Spinal cord (tissue), 10 donors: ENCODE measurements at places on chromosomes 6 and 20. TPM values are rescaled to one million over a fixed set of nuclear protein-coding genes. Genes with fewer than 3 reads are reported as not detected.

The FOXQ1 gene
- 3.4 TPM for total RNA-seq

The WFDC8 gene
- total RNA-seq = not detected

DNA sequence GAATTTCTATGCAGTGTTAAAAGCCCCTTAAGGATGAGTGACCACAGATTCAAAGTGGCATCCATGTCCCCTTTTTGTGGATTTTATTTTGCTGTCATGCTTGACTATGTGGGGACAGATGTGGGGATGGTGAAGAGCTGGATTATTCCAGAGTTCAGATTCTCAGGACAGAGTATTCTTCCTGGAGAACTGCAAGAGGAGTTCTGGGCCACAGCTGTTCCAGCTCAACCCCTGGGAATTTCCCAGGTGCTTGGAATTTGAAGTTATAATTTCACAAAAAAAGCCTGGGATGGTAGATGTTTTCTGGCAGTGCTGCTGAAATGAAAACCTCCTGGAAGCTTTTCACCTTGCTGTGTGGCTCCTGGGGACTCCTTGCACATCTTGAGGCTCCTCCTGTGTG, 671.8 kb upstream of the MARCKS start:
- DNase-seq = no peak

DNA sequence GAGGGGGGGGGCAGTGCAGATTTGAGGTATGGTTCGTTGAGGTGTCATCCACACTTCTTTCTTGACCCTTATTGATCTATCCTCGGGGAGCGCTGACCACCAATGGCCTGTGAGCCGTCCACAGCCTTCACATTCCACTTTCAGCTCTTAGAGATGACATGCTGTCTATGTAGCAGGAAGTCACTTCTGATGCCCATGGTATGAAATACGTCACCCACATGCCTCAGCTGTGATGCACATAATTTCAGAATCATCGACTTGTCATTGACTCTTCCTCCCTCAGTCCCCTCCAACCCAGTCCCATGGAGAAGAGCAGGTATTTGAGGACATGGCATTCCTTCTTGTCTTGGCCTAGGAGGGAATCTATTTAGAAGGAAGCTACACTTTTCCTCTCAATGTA, 4.7 kb upstream of the ADGRF5 start:
- DNase-seq = no peak

DNA sequence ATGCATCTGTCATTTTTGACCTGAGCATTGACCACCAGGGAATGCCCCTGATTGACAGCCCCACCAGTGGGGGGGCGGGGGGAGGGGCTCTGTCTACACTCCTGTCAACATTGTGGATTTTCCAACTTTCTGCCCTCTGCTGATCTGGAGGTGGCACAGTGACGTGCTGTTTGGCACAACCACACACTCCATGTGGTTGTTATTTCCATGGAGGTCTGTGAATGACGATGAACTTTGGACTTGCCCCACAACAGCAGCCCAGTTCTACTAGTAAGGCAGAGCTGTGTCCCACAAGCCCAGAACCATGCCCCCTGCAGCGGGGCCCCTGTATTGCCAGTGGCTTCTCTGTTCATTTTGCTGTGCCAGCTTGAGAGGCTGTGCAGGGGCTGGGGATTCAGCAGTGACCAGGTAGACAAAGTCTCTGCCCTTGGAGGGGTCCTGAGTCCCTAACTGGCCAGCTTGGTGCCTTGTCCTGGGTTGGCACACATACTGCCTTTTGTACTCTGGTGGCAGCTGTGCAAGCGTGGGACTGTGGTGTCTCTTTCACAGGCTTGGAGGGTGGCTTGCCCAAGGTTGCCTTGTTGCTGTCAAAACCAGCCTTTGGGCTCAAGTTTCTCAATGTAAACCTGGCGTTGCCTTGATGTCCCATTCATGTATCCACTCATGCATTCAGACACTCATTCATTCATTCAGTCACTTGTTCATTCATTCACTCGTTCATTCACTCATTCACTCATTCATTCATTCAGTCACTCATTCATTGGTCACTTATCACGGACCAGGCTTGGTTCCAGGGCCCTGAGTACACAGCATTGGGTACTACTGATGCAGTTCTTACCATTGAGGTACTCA, 108.5 kb downstream of the SYCP2 start:
- DNase-seq = no peak
